ENCODE measurements at places on chromosomes 11 and 22. TPM values are rescaled to one million over a fixed set of nuclear protein-coding genes. Genes with fewer than 3 reads are reported as not detected.

GRCh38 chr11:3623767-3624458 is 17.9 kb downstream of the ART5 start:
- DNase-seq: no peak

Gene DDB1
- 113 TPM for total RNA-seq

Gene HPS4
- total RNA-seq: 8.5 TPM

Gene OR8J1
- not detected for total RNA-seq

DNA sequence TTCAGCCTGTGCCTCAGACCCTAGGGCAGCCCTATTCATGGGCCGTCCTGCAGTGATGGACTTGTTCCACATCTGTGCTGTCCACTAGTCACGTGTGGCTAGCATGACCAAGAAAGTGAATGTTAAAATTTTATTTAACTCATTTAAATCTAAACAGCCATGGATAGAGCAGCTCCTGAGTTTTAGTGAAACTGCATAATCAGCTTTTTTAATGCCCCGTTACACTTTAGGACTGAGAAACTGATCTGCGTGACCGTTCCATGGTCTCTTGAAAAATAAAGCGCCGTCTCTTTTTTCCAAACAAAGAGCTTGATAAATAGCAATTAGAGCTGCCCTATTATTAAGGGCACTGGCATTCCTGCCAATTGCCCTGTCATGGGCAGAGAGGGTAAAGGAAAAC is 76.5 kb upstream of the SNX19 start:
- DNase-seq: no peak

GRCh38 chr11:124518989-124519451 is 24.4 kb downstream of the OR8B12 start:
- no peak for DNase-seq

DNA sequence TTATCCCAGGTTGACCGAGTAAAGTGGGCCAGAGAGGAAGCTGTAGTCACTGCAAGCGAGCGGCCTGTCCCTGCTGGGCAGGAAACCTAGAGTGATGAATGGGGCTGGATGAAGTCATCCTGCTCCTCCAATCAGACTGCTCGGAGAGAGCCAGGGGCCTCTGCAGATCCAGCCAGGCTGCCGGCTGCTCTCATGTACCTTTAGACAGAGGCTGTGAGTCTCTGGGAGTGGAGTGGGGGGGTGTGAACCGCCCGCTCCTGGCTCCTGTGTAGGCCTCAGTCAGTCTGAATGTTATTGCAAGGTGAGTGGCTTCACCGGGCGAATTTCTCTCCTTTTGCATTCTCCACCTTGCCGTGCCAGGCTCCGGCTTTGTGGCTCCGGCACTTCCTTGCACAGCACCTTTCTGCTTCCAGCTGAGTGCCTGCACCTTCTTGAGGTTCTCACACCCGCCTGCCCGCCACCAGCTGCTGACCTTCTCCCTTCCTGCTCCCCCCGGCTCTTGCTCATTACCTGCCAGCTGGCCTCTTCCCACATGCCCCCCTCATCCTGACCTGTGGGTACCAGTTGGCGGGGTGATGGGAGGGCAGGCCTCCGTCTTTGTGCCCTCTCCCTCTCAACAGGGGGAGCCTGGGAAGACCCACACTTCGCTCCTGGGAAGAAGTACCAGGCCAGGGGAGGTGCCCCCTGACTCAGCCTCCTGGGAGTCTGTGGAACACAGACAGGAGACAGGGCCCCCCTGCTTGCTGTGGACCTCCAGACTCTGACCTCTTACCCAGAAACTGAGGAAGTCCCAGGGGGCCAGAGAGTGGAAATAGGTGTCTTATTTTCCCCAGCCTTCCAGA is 79.9 kb downstream of the GRAMD1B start:
- no peak for DNase-seq

GRCh38 chr11:1642288-1643145 is 12.9 kb downstream of the KRTAP5-5 start:
- peak; percentile 30 for DNase-seq

Gene TRIM6
- 0.84 TPM for total RNA-seq

DNA sequence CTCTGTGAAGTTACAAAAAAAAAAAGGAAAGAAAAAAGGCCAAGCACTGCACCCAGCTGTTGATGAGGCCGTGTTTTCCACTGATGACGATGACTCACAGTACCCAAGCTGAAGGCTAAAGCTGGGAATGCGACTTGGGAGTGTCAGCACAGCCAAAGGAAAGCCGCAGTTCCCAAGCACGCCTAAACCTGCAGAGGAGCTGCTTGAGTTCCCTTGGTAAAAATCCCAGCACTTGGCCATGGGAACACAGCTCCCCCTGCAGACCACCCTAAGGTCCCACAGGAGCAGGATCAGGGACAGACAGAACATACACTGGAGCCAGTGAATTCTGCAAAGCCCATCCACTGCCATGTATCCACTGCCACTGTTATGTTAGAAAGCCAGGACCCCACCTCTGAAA is 39.9 kb downstream of the SERGEF start:
- no peak for DNase-seq

- DNase-seq: no peak
These were observed 291.6 kb downstream of the BUD13 start for GRCh38 chr11:116481126-116481675.

Gene SCGB1D2
- 4.0 TPM for total RNA-seq

- DNase-seq: no peak
These were observed 68.4 kb downstream of the TRAF6 start for GRCh38 chr11:36441610-36442208.

DNA sequence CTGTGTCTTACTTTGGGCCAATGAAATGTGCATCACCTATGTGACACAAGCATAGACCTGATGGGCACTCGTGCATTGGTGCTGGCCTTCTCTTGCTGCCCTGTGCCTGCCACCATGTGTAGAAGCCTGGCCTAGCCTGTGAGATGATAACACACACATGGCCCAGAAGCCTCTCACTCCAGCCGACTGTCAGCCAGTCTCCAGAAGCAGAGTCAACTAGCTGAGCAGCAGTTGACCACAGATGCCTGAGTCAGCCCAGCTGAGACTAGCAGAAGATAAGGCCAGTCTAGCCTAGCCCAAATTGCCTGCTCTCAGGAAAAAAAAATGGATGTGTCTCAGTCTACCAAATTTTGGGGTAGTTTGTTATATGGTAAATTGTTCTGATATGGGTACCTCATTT is 46.2 kb downstream of the CSNK2A3 start:
- DNase-seq: no peak

DNA sequence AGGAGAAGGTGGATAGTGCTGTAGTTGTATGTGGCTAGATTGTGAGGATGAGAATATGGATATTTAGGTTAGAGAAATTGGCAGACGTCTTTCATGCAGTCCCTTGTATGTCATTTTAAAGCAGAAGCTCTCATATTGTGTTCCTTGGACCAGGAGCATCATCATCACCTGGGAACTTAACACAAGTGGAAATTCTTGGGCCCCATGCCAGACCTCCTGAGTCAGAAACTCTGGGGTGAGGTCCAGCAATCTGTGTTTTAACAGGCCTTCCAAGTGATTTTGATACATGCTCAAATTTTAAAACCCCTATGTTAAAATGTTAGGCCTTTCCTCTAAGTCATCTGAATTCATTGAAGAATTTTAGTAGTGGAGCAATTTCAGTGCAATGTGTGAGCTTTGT is 34.8 kb downstream of the JHY start:
- DNase-seq: no peak

Gene HTR3B
- total RNA-seq: not detected

DNA sequence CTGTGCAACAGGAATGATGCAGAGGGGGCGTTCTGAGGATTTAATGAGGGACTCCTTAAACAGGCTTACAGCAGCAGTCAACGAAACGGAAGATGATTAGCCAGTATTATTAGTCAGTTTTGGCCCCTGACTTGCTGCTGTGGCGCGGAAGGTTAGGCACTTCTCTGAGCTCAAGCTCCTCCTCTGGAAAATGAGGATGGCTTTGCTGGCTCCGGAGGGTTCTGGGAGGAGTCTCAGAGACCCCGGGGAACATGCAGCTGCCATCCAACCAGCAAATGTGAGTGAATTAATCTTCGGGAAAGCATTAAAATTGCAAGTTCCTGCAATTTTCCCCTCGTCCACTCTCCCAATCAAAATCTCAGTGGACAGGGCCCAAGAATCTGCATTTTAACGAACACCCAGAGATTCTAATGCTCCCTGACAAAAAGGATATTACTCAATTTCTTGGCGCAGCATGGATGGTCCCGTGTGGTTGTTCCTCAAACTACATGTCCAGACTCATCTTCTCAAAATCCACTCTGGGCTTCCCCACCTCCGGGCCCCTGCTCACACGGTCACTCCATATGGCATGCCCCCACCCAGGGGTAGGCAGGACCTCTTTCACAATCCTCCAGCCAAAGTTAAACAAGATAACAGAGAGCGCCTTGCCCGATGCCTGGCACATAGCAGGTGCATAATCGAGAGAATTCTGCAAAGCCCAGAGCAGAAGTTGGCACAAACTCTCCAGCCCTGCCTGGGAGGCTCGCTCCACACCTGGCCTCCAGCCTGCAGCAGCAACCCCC is 6.4 kb downstream of the ELFN2 start:
- DNase-seq: no peak

DNA sequence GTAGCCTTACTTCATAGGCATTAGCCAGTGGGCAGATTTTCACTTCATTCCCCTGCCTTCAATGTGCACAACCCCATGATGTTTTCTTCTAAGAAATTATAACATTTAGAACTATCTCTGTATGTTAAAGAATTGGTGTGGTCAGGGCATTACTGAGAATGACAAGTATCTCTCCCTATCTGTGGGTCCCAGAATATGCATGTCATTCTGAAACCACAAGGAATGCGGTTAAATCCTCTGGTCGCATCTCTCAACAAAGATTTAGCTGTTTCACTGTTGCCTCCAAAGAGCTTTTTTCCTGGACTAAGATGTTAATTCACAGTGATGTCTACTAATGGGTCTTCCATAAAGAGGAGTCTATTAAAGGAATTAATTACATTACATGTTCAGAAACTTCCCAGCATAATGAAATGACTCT is 62.7 kb downstream of the LIF start:
- DNase-seq: no peak

Gene TRIM34
- total RNA-seq: 2.8 TPM

Gene PHETA2
- 6.2 TPM for total RNA-seq

DNA sequence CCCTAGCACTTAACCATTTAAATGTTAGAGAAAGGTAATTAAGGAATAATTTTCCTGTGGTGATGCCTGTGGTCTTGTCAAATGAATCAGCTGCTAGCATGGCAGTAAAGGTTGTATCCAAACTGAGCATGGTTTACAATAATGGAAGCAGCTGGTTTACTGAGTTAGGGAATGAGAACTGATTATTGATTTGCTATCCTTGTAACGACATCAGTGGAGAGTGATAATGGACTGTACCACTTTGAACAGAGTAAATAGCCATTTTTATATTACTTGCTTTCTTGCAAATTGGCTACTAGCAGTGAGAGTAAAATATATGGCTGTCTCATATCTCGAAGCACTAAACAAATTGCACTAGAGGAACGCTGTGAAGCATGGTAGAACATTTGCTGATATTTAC is 589.0 kb upstream of the ANO5 start:
- no peak for DNase-seq

DNA sequence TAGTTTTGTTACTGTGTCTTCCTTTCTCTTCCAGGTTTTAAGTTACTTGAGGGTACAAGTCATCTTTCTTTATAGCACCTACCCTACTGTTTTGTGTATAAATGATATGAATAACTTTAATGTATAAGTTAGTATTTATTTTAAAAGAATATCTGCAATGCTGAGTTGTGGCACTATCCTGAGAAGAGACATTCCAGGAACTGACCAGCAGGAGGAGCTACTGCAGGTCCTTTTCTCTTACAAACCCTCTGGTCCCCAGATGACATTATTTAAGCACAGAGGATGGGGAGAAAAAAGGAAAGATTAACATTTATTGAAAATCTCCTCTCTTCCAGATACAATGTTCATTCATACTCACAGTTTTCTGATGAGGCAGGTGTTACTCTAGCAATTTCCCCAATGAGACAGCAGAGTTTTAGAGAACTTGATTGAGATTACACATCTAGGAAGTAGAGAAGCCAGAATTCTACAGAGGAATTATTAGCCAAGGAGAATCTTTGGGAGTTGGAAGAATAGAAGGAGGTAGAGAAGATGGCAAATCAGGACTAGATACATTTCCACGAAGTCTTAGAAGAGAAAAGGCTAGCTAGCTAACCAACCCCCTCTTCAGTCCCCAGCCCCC is 541.2 kb upstream of the API5 start:
- DNase-seq: no peak

Gene DGCR6
- 8.0 TPM for total RNA-seq

GRCh38 chr11:78943154-78943553 is 368.5 kb upstream of the NARS2 start:
- no peak for DNase-seq

Gene ACTN3
- not detected for total RNA-seq

DNA sequence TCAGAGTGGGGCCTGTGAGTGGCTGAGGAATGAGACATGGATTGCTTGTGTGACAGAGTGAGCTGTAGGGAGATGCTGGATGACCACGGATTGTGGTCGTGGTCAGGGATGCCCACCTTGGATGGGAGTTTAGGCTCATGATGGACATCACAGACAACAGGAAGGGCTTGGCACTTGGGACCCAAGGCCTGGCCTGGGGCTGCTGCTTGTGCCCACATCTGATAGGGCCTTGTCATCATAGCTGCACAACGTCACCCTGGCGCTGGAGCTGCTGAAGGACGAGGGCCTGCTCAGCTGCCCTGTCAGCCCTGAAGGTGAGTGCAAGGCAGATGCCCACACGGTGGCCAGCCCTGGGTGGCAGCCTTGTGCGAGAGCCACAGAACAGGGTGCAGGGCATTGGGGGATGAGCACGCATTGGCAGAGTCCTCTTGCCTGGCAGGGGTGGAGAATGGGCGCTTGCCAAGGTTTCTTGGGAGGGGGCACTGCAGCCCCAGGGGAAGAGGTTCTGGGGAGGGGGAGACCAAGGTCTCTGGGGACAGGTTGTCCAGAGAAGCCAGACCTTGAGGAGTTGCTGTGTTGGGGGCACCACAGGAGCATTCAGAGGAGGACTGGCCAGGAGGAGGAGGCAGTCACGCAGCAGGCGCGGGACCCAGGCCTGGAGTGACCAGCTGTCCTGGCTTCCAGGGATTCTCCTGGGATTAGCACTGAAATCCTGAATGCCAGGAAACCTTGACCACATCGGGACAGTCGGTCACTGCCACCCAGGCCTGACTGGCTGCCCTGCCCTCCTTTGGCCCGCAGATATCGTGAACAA is 25.0 kb downstream of the PARVG start:
- DNase-seq: peak; percentile 30
